ENCODE measurements at places on chromosomes 4 and X.

DNA sequence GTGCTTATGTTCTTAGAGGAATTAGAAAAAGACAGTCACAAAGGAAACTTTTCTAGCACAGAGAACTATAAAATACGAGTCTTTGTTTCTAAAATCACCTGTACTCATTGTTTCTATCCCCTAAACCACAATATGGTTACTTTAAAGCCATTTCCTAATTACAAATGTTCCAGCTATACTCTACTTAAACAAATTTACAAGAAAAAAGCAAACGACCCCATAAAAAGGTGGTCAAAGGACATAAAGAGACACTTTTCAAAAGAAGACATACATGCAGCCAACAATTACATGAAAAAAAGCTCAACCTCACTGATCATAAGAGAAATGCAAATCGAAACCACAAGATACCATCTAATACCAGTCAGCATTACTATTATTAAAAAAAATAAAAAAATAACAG is 447.3 kb downstream of the RAB28 start:
- no peak for DNase-seq

DNA sequence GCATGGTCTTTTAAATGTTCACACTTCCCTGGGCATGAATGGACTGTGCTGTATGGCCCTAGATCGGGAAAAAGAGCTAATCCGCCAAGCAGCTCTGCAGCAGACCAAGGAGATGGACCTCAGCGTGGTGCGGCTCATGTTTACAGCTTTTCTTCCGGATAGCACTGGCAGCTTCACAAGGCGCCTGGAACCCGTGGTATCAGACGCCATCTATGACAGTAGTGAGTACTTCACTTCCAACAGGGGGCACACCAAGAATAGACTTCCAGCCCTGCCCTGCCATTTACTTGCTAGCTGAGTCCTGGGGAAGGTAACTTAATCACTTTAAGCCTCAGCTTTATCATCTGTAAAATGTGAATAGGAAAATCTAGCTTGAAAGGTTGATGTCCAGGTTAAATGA is 77.7 kb downstream of the NFKB1 start:
- DNase-seq, result peak; percentile 48

- no peak for DNase-seq
Measured at GRCh38 chrX:42846741-42847140, 68.8 kb upstream of the PPP1R2C start.

- DNase-seq, result no peak
Measured at GRCh38 chrX:66232296-66232695, 68.2 kb downstream of the HEPH start.
